ENCODE measurements at places on chromosomes 1 and 21. TPM values are rescaled to one million over a fixed set of nuclear protein-coding genes. Genes with fewer than 3 reads are reported as not detected.

Gene DNAJC6
- 14.5 TPM for total RNA-seq

- no peak for DNase-seq
- H3K27me3 ChIP-seq: no peaks in the 10 kb centered on the region
Observed at GRCh38 chr1:171550050-171550449, 64.7 kb downstream of the PRRC2C start.

GRCh38 chr1:10555635-10556429 is 81.1 kb downstream of the PEX14 start:
- no peaks in the 10 kb centered on the region for H3K27me3 ChIP-seq
- no peaks in the 10 kb centered on the region for H3K36me3 ChIP-seq
- no peak for DNase-seq
- no peak overlapping the region for H3K4me3 ChIP-seq
- no peak overlapping the region for H3K27ac ChIP-seq
- H3K4me1 ChIP-seq: no peaks in the 10 kb centered on the region

Gene FAM72A
- total RNA-seq: 3.7 TPM

GRCh38 chr1:17875882-17876280 is 120.7 kb downstream of the ACTL8 start:
- H3K27me3 ChIP-seq: no peaks in the 10 kb centered on the region
- H3K4me1 ChIP-seq: peaks cover 5% of the 10 kb centered on the region
- H3K27ac ChIP-seq: no peak overlapping the region
- DNase-seq: no peak
- no peaks in the 10 kb centered on the region for H3K36me3 ChIP-seq
- H3K4me3 ChIP-seq: no peak overlapping the region

Gene FAM3B
- not detected for total RNA-seq

Gene SPOCD1
- total RNA-seq: 0.28 TPM

DNA sequence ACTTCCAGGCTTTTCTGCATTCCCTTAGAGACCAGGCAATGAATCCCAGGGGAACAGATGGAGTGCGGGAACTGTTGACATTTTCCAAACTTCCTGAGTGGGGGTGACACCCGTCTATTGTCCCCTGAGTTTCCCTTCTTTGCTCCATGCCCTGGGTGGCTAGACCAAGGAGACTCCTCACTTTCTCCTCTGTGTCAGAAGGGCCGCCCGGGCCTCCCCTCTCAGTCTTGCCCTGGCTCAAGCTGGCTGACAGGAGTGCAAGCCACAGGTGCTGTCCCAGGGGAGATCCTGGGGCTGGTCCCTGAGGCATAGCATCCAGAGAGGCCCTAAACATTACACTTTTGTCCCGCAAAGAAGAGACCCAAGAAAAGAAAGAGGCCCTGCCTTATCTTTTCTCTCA is 62.8 kb downstream of the DDX20 start:
- no peak for DNase-seq
- H3K27me3 ChIP-seq: no peaks in the 10 kb centered on the region
- no peaks in the 10 kb centered on the region for H3K4me1 ChIP-seq
- H3K4me3 ChIP-seq: no peak overlapping the region
- no peak overlapping the region for H3K27ac ChIP-seq

GRCh38 chr1:1206376-1206965 is at the start of gene TNFRSF18:
Gene TNFRSF18 (minus strand): TSS chr1:1206592. CDS start chr1:1206571, 21 bp downstream.
- peaks cover 36% of the 10 kb centered on the region for H3K27me3 ChIP-seq
- no peak within 1 kb of the TSS for H3K27ac ChIP-seq
- H3K4me3 ChIP-seq: no peak within 1 kb of the TSS
- H3K36me3 ChIP-seq: no peaks in the 10 kb centered on the region
- H3K4me1 ChIP-seq: peaks cover 6% of the 10 kb centered on the region
- no peak for DNase-seq

DNA sequence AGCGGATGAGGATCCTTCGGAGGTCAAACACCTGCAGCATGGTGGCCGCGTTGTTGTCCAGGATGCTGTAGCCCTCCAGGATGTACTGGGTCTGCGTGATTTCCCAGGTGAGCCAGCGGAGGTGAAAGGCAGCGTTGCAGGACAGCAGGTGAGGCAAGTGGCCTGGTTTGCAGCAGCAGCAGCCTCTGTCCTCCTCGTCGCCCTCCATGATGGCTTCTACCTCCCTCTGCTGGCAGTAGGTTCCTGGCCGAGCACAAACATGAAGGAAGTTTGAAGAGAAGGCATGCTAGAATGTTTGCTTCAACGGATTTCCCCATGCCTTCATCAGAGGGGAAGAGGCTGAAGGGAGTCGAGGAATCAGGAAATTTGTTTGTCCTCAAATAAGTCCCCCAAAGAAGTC is 74.7 kb downstream of the NTPCR start:
- DNase-seq: peak; percentile 27
- no peak overlapping the region for H3K4me3 ChIP-seq
- no peaks in the 10 kb centered on the region for H3K4me1 ChIP-seq
- no peak overlapping the region for H3K27ac ChIP-seq
- H3K27me3 ChIP-seq: no peaks in the 10 kb centered on the region
- H3K36me3 ChIP-seq: no peaks in the 10 kb centered on the region

DNA sequence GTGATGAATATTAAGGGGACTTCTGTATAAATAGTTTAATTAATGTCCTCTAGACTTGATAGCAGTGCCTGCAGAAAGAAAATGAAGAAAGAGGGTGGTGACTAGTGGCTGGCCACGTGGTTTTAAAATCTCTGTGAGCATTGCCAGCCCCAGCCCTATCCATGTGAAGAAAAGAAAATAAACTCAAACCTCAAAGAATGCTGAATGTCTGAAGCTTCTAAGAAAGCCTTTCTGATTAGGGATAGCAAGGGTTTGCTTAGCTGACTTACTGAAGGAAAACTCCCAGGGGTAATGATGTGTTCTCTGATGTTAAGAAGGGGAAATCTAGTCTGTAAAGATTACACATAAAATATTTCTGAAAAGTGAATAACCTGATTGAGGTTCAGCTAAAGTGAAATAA is 31.8 kb downstream of the ADGRL2 start:
- H3K27ac ChIP-seq: no peak overlapping the region
- no peaks in the 10 kb centered on the region for H3K36me3 ChIP-seq
- no peak overlapping the region for H3K4me3 ChIP-seq
- no peaks in the 10 kb centered on the region for H3K27me3 ChIP-seq
- peak; percentile 57 for DNase-seq
- H3K4me1 ChIP-seq: peaks cover 54% of the 10 kb centered on the region

DNA sequence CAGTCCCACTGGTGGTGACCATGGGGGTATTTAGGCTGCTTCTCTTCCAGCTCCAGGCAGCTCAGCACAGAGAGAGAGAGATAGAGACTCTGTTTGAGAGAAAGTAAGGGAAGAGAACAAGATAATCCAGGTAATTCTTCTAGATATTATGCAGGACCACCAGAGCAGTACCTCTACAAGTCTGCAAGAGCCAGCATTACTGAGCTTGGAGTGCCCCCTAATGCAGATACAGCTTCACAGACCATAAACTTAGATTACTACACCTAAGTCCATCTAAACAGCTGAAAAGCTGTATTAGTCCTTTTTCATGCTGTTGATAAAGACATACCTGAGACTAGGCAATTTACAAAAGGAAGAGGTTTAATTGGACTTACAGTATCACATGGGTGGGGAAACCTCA is 570.3 kb downstream of the LRRIQ3 start:
- DNase-seq: no peak
- no peak overlapping the region for H3K4me3 ChIP-seq
- no peaks in the 10 kb centered on the region for H3K4me1 ChIP-seq

DNA sequence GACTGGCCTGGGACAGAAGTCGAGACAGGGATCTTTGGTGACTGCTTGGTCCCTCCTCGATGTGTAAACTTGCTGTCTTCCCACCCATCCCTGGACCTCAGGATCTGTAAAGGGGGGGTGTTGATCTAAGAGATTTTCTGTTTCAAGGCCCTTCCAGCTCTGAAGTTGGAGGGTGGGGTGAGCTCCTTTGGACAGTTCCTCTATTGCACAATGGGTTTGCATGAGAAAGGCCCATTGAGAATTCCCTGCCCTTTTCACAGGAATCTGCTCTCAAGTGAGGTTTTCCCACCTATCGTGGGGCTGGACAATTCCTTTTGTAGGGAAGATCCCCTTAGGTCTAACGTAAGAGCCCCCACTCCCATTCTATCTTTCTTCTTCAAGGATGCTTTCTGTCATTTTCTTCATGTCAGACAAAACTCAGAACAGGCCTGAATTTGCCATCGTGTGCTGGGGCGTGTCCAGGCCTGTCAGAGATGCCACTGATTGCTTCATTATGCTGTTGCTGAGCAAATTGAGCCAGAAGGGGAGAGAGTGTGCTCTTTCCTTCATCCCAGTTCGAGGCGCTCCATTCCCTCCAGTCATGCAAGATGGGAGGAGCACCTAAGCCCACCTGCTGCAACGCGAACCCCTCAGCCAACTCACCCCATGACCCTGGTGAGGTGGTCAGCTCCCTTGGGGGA is 149.9 kb upstream of the IGSF21 start:
- H3K36me3 ChIP-seq: no peaks in the 10 kb centered on the region
- H3K4me3 ChIP-seq: no peak overlapping the region
- H3K27me3 ChIP-seq: peaks cover under 1% of the 10 kb centered on the region
- no peak for DNase-seq

GRCh38 chr1:165161130-165161529 is 195.4 kb downstream of the LMX1A start:
- no peak for DNase-seq
- H3K27me3 ChIP-seq: no peaks in the 10 kb centered on the region
- H3K27ac ChIP-seq: no peak overlapping the region
- no peaks in the 10 kb centered on the region for H3K36me3 ChIP-seq
- H3K4me1 ChIP-seq: no peaks in the 10 kb centered on the region

DNA sequence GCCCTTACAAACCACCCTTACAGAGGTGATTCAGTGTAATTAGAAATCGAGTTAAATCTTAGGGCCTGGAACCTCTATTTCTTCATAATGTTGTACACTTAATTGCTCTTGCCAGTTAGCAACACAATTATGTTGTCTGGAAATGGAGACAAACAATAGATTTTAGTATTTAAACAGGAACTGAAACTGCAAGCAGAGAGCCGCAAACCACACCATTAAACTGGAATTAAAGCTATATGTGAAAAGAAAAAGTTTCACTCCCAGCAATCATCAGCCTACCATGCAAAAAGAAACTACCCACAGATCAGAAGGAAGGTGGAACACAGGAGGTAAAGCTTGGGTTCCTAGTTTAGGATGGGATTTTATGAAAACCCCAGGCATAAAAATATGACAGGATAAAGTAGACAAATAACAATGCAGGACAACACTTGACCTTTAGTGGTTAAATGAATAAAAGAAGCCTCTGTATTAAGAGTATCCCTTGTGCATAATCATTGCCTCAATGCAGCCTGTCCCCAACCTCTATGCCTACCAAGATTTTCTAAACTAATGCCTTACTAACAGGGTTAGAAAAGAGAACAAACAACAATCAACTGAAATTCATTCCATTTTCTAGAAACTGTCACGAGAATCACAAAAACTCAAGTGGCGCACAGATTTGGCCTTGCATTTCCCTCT is 304.3 kb upstream of the ESRRG start:
- no peak overlapping the region for H3K27ac ChIP-seq
- DNase-seq: no peak
- peaks cover 12% of the 10 kb centered on the region for H3K4me1 ChIP-seq
- H3K4me3 ChIP-seq: no peak overlapping the region
- H3K27me3 ChIP-seq: no peaks in the 10 kb centered on the region

DNA sequence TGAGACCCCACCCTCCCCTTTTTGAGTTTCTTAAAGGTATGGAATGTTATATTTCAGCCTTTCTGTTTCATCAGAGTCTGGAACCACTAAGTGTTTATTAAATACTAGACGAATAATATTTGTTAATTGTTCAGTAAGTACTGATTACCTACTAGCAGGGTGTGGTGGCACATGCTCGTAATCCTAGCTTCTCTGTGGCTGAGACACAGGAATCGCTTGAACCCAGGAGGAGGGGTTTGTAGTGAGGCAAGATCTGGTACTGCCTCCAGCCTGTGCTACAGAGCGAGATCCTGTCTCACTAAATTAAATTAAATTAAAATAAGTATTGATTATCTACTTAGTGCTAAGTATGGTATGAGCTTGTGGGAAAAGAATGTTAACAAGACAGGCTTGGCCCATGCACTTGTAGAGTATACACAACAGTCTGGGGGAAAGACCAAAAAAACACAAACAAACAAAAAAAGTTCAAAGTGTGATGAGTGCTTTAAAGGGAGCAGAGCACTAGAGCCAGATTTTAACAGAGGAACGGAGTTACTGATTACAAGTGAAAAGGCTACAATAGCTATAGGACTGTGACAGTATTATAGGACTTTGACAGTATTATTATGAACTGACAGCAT is 2.4 kb downstream of the CEPT1 start:
- H3K4me3 ChIP-seq: no peak overlapping the region
- no peaks in the 10 kb centered on the region for H3K36me3 ChIP-seq
- no peak for DNase-seq
- H3K27ac ChIP-seq: no peak overlapping the region
- no peaks in the 10 kb centered on the region for H3K27me3 ChIP-seq

DNA sequence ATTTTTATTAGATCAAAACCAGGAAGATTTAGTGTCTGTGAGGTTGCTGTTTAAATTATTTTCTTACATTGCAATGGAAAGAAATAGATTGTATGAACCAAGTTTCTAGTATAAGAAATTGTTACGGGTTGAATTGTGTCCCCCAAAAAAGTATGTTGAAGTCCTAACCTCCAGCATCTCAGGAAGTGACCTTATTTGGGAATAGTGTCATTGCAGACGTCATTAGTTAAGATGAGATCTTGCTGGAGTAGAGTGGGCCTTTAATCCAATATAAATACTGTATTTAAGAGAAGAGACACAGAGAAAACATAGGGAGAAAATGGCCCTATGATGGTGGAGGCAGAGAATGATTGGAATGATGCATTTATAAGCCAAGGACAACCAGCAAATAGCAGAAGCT is 188.7 kb upstream of the SAMSN1 start:
- no peaks in the 10 kb centered on the region for H3K36me3 ChIP-seq
- no peaks in the 10 kb centered on the region for H3K27me3 ChIP-seq
- H3K4me3 ChIP-seq: no peak overlapping the region
- no peak for DNase-seq

DNA sequence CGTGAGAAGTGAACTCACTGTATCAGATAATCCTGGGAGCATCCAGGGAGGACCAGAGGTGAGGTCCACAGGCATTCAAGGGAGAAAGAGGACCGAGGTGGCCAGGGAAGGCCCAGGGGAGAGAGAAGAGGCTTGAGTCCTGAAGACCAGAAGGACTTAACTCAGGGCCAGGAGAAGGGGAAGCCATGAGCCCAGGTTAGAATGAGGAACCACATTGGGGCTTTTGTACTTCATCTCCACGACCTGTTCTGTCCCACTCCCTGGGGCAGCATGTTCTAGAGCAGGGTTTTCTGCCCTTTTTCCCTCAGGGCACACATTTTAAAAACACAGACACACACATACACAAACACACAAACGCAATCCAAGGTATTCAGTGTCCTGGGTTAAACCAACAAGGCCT is 8.4 kb downstream of the LGR6 start:
- H3K36me3 ChIP-seq: no peaks in the 10 kb centered on the region
- H3K27me3 ChIP-seq: peaks cover 5% of the 10 kb centered on the region
- no peak for DNase-seq
- no peak overlapping the region for H3K27ac ChIP-seq
- H3K4me3 ChIP-seq: no peak overlapping the region

Gene AADACL3
- not detected for total RNA-seq

Gene PRKCZ
- total RNA-seq: 39.2 TPM

Gene BMP8B
- 0.23 TPM for total RNA-seq

Gene PTGFR
- 4.1 TPM for total RNA-seq

Gene TRNP1
- total RNA-seq: 4.2 TPM

All from adrenal gland (tissue), 19 donors.